Testis (tissue), 5 donors: ENCODE measurements at places on chromosomes 2 and 18.

DNA sequence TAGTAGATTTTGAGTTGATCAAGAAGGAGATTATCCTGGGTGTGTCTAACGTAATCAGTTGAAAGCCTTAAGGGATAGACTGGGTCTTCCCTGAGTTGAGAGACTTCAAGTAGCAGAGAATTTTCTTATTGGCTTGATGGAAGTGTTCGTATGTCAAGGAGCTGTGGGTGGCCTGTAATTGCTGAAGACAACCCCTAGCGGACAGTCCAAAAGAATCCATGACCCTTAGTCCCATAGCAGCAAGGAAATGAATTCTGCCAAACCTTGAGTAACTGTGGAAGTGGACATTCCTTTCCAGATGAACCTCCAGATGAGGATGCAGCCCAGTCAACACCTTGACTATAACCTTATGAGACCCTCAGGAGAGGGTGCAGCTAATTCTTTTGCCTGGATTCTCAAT lies 786.3 kb downstream of the SOCS6 start:
- no peak for DNase-seq

- no peak for DNase-seq
Observed at GRCh38 chr2:28975671-28976070, 5.4 kb upstream of the TOGARAM2 start.

DNA sequence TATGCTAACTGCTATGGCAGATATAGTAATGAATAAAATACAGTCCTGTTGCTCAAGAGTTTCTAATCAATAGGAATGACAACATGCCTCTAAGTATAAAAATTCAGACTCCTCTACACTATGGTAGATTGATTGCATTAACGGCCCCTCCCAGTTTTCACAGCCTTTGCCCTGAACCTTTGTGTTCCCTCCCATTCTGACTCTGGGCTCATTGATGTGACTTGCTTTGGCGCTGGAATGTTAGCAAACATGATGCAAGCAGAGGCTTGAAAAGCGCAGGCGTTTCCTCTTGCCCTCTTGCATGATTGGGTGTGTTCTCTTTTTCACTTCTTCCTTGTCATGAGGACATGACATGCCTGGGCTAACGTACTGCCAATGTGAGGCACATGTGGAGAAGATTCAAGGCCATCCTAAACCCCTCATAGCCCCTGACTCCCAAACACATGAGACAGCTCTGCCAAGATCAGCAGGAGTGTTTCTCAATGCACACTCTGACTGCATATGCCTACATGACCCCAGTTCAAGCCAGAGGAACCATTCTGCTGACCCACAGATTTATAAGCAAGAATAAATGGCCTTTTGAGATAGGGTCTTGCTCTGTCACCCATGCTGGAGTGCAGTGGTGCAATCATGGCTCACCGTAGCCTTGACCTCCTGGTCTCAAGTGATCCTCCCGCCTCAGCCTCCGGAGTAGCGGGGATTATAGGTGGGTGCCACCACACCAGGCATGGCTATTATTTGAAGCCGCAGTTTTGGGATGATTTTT lies 49.7 kb upstream of the CD28 start:
- DNase-seq = peak; percentile 42

GRCh38 chr2:176121190-176122051 lies 1.1 kb upstream of the HOXD9 start:
- DNase-seq = no peak

GRCh38 chr2:28082131-28082530 lies 191.6 kb downstream of the BABAM2 start:
- no peak for DNase-seq

GRCh38 chr18:48795696-48796095 lies 155.1 kb downstream of the SMAD7 start:
- no peak for DNase-seq

- no peak for DNase-seq
Observed at GRCh38 chr2:181952404-181953226, 33.0 kb upstream of the PPP1R1C start.

DNA sequence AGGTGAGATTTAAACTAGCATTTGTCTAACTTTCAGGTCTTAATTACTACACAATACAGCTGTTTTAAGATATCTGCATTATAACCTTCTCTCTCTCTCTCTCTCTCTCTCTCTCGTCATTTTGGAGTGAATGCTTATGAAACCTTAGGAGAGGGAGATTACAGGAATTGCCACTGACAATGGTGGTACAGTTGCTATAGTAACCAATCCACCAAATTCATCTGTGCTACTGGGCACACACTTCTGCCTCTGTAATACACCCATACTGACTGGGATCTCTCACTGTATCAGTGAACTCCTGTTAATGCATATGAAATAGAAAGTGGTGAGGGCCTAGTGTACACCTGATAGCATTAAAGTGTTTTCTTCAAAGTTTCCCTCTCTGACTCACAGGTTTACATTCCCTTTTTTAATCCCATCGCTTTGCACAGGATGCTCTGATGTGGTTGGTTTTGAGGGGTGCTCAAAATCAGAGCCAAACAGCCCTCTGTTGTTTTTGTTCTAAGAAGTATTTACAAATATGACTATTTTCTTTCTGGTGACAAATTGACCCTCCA lies 13.1 kb downstream of the KLHL14 start:
- DNase-seq = no peak

- DNase-seq = no peak
Observed at GRCh38 chr2:56671973-56672569, 488.3 kb downstream of the CCDC85A start.

DNA sequence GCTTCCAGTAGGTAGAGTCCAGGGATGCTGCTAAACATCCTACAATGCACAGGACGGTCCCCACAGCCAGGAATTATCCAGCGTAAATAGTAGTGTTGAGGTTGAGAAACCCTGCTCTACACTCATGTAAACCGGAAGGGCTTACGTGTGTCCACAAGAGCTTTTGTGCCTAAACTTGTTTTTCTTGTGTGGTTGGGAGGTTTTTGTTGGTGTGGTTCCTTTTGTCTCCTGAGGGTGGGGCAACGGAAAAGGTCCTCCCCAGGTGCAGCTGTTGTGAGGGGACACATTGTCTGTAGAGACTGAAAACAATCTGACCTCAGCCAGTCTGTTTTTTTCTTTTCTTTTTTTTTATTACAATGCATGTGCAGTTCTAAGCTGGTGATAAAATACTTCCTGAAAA lies 72.7 kb upstream of the MGAT5 start:
- DNase-seq = no peak

- peak; percentile 80 for DNase-seq
Observed at GRCh38 chr2:238864207-238865014, 16.5 kb downstream of the TWIST2 start.

DNA sequence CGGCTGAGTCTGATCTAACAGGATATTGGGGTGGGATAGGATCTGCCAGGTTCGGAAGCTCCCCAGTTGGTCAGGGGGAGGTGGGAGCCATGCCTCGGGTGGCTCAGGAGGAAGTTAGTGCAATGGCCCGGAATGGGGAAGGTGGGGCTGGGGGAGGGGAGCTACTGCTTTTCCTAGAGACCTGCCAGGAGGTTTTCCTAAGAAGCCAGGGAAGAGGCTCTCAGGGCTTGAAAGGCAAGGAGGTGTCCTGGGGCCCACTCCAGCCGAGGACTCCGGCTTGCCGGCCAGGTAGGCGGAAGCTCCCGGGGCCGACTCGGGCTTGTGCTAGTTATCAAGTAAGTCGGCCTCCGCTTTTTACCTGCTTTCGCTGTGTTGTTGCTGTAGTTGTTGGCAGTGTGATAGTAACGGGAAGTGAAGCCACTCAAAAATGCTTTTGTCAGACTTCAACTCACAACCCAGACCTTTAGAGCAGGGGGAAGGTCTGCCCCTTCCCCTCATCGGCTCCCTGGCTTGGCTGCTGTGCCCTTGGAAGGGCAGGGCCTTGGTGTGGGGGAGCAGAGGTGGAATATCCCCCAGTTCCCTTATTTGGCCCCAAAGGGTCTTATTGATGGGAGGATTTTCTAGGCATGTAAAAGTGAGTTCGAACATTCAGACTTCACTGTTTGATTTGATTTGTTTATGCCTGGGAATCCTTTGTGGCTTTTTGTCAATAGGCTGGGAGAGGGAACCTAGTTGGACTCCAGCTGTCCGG lies 5.4 kb downstream of the GDF7 start:
- DNase-seq = no peak

GRCh38 chr2:97870396-97870843 lies 125.3 kb downstream of the TMEM131 start:
- DNase-seq = no peak

DNA sequence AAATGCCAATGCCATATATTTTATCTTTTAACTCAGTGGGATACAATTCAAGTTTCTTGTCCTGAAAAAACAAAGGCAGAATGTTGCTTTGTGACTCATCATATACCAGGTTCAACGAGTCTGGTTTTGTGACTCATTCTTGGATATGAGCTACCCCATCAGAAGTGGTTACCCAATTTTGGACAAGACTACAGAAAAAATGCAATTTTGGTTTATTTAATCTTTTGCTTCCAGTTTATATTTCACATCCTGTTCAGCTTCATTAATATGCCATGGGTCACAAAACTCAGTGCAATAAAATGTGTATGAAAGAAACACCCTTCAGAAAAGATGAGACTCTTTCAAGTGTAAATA lies 25.0 kb downstream of the FN1 start:
- no peak for DNase-seq

- DNase-seq = no peak
Observed at GRCh38 chr18:63259567-63260379, 59.8 kb downstream of the BCL2 start.

GRCh38 chr2:46849046-46849715 lies 66.4 kb downstream of the MCFD2 start:
- no peak for DNase-seq

DNA sequence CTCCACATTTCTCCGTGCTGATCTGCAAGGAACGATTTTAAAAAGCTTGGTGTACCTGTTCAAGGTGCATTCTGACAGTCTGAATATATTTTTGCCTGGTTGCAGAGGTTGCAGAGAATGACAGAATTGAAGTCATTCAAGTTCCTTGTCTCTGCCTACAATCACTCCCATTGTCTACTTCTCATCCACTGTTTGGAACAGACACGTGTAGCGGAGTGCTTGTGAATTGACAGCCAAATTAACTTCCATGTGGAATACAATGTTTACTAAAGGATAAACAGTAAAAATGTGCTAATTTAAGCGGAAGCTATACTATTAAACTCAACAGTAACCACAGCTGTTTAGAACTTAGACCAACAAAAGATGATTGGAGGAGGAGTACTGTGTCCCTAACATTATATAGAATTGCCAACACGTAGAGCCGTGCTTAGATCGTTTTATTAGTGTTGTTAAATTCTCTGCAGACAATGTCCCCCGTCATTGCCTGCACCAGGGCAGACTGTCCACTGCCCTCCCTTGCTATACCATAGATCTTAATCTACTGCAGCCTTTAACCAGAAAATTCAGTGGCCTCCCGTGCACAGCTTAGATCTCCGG lies 87.3 kb upstream of the ZCCHC2 start:
- no peak for DNase-seq

- no peak for DNase-seq
Observed at GRCh38 chr2:229175497-229175863, 95.6 kb downstream of the PID1 start.

- DNase-seq = no peak
Observed at GRCh38 chr2:59786684-59787083, 766.8 kb downstream of the BCL11A start.

- DNase-seq = no peak
Observed at GRCh38 chr2:187959821-187960220, 331.9 kb upstream of the GULP1 start.
